ENCODE measurements at places on chromosomes 3 and 15. TPM values are rescaled to one million over a fixed set of nuclear protein-coding genes. Genes with fewer than 3 reads are reported as not detected.

C15orf62 gene
- total RNA-seq, result 0.38 TPM

CHRD gene
- total RNA-seq, result 0.53 TPM

SYNM gene
- 10.2 TPM for total RNA-seq

KLF15 gene
- total RNA-seq, result 3.0 TPM

DNA sequence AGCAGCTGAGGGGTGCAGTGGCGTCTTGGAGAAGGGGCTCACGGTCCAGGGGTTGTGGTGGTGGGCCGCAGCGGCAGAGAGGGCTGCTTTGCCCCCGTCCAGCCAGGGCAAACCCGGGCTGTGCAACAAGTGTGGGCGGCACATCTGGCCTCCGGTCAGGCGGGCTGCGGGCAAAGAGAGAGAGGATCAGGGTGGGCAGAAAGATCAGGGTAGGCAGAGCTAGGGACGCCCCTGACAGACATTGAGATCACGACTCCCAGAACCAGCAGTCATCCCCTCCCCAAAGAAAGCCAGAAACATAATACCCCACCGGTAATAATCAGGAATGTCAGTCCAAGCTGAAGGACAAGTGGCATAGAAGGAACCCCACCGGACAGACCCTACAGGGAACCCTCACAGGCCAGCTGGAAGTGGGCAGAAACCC lies 6.8 kb downstream of the GATA2 start:
- peaks cover 46% of the 10 kb centered on the region for H3K4me1 ChIP-seq
- H3K27ac ChIP-seq, result peak overlapping the region; percentile 97
- no peaks in the 10 kb centered on the region for H3K27me3 ChIP-seq
- DNase-seq, result peak; percentile 35

DNA sequence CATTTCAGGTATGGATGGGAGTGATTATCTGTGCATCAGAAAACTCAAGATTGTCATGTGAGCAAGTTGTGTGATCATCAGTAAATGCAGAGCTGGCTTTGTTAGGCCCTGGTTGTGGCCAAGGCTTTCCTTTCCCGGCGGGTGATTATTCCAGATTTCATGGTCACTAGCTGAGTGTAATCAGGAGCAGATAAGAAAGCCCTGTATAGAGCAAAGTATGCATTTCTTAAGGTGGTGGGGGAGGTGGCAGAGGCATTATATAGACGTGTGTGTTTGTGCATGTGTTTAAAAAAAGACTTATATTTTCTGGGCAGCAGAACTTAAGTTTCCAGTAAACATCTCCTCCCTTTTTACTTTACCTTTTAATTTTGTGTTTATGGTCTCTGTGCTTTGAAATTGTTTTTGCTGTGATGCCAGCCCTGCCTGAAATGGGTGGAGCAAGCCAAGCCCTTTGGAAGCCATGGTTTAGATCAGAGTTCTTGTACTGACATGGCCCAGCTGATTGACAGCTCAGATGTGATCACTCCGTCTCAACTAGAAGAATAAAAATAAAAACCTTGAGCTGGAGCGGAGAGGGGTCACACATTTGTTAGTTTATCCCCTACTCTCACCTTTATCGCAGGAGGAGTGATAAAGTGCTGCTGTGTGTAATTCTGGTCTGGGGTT lies 22.2 kb downstream of the SMAD3 start:
- no peak overlapping the region for H3K4me3 ChIP-seq
- peak overlapping the region; percentile 0 for H3K27ac ChIP-seq
- no peaks in the 10 kb centered on the region for H3K27me3 ChIP-seq
- no peak for DNase-seq

- H3K4me3 ChIP-seq, result no peak overlapping the region
- H3K27me3 ChIP-seq, result peaks cover 2% of the 10 kb centered on the region
- H3K36me3 ChIP-seq, result no peaks in the 10 kb centered on the region
Measured at GRCh38 chr3:196546537-196546936, 21.8 kb downstream of the WDR53 start.

DNA sequence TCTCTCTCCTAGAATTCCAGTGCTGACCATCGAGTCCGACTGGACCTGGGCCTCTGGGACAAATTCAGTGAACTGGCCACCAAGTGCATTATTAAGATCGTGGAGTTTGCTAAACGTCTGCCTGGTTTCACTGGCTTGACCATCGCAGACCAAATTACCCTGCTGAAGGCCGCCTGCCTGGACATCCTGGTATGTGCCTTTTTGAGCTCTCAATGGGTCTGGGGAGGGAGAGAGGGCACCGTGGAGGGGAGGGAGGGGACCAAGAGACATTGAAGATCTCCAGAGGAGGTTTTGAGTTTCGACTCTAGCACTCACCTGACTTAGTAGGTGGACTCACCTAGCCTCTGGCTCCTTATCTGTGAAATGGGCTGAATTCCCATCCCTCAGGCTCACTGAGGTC lies 84.2 kb downstream of the TOP2B start:
- H3K4me1 ChIP-seq, result peaks cover 13% of the 10 kb centered on the region
- no peaks in the 10 kb centered on the region for H3K27me3 ChIP-seq
- DNase-seq, result no peak
- H3K4me3 ChIP-seq, result no peak overlapping the region
- H3K36me3 ChIP-seq, result no peaks in the 10 kb centered on the region

- H3K36me3 ChIP-seq, result no peaks in the 10 kb centered on the region
- peaks cover 8% of the 10 kb centered on the region for H3K4me1 ChIP-seq
- no peak overlapping the region for H3K4me3 ChIP-seq
- no peak overlapping the region for H3K27ac ChIP-seq
- DNase-seq, result no peak
Measured at GRCh38 chr3:100030346-100030745, 84.0 kb downstream of the FILIP1L start.

DNA sequence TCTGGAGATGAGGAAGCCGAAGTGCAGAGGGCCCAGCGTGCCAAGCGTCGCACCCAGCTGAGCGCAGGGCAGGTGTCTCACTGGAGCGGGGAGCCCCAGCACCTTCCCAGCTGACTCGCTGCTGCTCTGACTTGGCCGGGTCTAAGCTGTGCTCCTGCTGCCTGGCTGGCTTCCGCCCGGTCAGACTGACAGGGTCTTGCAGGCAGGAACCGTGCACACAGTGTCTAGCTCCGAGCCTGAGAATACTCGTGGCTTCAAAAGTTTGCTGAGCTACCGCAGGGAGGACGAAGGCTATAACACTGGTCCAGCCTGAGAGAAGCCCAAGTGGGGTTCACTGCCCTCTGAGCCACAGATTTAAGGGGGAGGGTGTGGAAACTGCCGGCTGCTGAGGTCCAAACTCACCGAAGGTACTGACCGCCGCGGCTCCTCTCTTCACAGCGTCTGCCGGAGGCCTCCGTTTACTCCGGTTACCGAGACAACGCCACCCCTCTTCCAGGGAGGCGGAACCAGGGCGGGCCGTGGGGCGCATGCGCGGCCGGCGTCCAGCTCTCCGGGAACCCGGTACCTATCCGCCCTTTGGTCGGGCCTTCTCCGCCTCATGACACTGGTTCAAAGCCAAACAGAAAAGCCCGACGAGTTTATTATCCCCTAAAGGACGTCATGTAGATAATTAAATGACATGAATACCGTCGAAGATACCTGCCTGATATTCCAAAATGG lies at the start of gene CFAP44:
Gene CFAP44 (minus strand): TSS at position 443 of the 720 bp plus-strand sequence. CDS start 7,829 bp downstream, outside the sequence.
- peak; percentile 61 for DNase-seq
- no peak within 1 kb of the TSS for H3K27ac ChIP-seq
- no peaks in the 10 kb centered on the region for H3K36me3 ChIP-seq
- peak within 1 kb of the TSS; percentile 57 for H3K4me3 ChIP-seq

DNA sequence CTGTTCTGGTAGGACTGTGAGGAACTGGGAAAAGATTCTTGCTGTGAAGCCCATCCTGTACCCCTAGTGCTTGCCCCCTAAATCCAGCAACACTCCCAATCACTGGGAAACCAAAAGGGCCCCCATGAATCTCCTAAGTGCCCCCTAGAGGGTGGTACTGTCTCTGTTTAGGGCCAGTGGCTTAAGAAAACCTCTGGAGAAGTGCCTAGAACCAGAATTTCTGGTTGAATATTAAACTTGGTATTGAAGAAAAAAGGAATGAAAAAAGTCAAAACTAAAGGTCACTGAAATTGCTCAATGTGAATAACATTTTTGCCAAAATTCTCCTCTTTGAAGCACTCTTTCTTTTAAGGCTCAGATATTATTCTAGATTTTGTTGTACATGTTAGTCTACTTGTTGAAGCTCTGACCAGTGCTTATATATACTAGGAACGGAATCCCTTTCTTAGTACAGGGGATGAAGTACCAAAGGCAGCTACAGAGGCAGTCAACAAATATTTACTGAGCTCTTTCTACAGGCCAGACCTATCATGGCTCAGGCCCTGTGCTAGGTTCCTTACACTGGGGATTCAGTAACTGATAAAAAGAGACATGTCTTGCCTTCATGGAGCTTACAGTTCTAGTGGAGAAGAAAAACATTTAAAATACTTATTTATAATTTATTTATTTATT lies 138.8 kb downstream of the MYLK start:
- H3K27me3 ChIP-seq, result no peaks in the 10 kb centered on the region
- H3K27ac ChIP-seq, result no peak overlapping the region
- H3K4me3 ChIP-seq, result no peak overlapping the region
- H3K36me3 ChIP-seq, result no peaks in the 10 kb centered on the region
- peak; percentile 35 for DNase-seq

DNA sequence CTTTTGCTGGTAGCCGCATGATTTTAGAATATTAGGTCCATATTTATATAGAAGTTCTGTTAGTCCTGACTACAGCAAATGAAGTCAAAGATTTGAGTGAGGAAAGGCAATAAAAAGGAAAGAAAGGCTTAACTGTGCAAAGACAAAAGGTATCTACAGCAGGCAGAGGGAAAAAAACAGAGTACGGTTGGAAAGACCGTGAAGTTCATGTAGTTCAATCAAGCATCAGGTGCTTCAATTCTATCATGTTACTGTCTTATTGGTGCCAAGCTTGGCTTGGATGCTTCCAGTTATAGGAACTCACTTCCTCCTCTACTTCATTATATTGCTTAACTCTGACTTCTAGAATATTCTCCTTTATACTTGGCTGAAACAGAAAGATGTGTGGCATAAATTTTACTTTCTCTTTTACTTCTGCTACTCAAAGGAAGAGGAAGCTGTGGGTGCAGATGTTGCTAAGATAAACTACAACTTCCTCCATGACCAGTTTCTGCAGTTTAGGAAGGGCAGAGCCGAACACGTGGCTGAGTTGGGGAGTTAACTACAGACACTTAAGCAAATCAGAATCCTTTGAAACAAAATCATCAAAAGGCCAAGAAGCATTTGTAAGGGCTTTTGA lies 72.6 kb upstream of the ZBED2 start:
- no peak overlapping the region for H3K4me3 ChIP-seq
- H3K27ac ChIP-seq, result peak overlapping the region; percentile 21
- DNase-seq, result peak; percentile 50
